HFF-Myc (cell line): ENCODE measurements at places on chromosomes 13 and 19.
A peak's percentile ranks its signal among the peaks of the same experiment; 100 is the strongest.

GRCh38 chr13:27182844-27183497 is 11.4 kb upstream of the USP12 start:
- DNase-seq = no peak

- no peak for DNase-seq
These were observed 726.4 kb upstream of the GPC6 start for GRCh38 chr13:92500192-92500591.

- DNase-seq = no peak
These were observed 87.9 kb upstream of the WASF3 start for GRCh38 chr13:26469602-26470001.

DNA sequence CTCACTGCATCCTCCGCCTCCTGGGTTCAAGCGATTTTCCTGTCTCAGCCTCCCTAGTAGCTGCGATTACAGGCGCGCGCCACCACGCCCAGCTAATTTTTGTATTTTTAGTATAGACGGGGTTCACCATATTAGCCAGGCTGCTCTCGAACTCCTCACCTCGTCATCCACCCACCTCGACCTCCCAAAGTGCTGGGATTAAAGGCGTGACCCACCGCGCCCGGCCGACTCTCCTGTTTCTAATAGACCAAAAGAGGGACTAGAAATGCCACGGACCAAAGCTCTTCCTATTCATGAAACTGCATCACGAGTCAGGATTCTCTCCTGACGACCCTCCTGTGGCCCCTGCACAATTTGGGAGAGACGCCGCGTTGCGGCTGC is 563 bp downstream of the ZNF43 start:
- DNase-seq = no peak

- peak; percentile 81 for DNase-seq
These were observed 64.9 kb downstream of the GADD45B start for GRCh38 chr19:2540646-2541454.

- peak; percentile 16 for DNase-seq
These were observed 358.1 kb downstream of the MYO16 start for GRCh38 chr13:108987517-108987916.

- DNase-seq = no peak
These were observed 322.4 kb downstream of the OLFM4 start for GRCh38 chr13:53351021-53351420.

GRCh38 chr13:49869519-49869918 is 66.6 kb downstream of the SPRYD7 start:
- DNase-seq = peak; percentile 9

GRCh38 chr19:30029721-30030510 is 87.9 kb downstream of the URI1 start:
- peak; percentile 43 for DNase-seq

- no peak for DNase-seq
These were observed 245.2 kb downstream of the RGCC start for GRCh38 chr13:41702540-41702939.

DNA sequence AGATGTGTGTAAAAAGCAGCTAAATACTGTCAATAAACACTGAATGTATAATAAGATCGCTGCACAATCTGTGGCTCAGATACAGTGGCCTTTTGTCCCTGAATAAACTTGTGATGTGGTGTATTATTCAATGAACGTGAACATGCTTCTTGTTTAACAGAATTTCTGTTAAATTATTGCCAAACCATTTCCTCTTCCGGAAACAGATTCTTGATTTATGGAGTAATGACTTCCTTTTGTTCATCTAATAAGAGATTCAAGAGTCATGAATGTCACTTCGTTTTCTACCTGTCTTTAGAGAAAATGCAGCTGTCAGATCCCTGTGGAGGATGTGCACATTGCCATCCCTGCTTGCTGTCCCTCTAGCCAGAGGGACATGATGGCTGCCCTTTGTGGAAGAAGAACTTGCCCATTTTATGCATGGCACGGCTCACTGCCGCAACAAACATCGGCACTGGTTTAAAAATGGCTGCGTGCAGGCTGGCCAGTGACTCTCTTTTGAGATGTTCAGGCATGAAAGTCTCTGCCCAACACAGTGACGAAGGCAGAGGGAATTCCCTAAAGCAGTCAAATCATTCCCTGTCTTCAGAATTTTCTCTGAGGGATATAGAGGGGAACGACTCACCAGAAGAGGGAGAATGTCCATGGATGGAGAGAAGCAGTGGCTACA is 3.1 kb upstream of the TNFSF13B start:
- no peak for DNase-seq

DNA sequence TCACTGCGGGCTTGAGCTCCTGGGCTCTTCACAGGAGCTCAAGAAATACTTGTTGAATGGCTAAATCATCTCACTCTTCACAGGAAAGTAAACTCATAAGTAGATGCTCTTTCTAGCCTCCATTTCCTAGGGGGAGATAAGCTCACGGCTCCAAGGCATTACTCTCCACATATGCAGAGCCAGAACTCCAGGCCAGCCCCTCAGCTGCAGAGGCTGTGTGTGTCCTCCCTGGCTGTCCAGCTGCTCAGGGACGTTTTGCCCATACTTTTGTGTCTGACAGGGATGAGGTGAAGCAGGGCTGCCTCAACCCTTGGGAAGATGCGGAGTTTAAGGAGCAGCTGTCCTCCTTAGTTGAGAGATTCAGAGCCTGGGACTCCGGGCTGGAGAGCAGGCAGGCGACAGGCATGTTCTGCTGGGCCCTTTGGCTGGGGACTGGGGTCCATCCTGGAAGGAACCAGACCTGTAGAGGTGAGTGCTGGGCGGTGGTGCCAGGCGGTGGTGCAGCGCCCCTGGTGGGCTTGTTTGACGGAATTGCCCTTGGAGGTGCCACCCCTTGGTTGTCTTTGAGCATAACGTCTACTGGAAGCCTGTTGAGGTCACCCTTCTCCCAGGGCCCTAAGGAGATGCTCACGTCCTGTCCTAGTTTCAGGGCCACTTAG is 20.5 kb upstream of the SLC15A1 start:
- DNase-seq = no peak

DNA sequence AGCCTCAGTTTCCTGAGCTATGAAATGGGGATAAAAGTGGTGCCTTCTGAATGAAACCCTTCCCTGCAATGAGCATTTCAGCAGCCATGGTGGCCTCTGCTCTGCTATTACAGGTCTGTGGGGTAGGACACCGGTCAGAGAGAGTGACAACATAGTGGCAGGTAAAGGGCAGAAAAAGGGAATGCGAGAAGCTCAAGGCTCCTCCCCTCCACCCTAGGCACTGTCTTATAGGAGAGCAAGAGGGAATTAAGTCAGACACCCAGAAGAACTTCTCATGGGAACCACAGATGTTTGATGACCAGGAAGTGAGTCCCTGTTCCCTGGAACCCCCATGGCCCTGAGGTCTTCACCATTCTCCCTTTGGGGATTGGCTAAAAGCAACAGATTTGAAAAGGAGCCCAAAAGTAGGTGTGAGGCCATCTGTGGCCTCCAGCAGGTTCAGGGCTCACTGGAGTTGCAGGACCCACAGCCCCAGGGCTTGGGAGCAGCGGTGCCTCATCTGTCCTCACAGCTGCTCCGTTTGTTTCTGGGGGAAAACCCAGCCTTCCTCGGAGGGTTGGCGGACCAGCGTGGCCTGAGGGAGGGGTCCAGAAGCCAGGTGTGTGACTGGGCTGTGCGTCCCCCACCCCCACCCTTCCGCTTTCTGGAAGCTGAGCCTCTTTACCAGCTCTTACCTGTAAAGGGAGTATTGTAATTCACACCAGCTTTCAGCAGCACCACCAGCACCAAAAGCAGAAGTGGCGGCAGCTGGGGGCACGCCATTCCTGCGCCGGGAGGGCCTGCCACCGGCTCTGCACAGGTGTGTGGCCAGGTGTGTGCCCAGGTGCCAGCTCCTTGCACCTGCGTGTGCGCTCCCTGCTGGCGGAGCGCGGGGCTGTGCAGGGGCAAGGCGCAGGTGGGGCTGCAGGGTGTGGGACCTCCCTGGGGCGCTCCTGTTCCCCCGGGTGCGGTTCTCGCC is 19.4 kb downstream of the IQCN start:
- DNase-seq = no peak

- DNase-seq = no peak
These were observed 3.6 kb downstream of the MAU2 start for GRCh38 chr19:19324059-19324770.

GRCh38 chr13:41495044-41495443 is 37.7 kb downstream of the RGCC start:
- no peak for DNase-seq

DNA sequence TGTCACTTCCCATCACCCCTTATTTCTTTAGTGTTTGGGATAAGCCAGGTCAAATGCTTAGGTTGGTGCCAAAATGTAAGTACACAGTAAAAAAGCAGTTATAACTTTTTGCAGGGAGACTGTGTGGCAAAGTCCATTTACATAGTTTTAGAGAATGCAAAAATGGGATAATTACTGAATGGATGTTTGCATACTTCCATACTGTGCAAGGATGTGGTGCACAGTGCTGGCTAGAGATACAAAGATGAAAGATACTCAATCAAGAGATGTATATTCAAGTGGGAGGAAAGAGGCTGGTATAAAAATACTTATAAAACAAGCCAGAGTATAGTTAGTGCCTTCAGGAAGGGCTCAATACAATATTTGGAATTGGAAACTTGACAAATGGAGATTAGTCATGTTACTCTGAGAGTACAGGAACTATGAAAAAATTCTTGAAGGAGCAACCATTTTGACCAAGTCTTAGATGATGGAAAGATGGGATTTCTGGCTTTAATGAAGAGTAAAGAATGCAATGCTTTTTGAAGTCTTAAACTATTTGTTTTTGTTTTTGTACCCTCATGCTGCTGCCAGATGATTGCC is 8.0 kb downstream of the PDS5B start:
- no peak for DNase-seq

DNA sequence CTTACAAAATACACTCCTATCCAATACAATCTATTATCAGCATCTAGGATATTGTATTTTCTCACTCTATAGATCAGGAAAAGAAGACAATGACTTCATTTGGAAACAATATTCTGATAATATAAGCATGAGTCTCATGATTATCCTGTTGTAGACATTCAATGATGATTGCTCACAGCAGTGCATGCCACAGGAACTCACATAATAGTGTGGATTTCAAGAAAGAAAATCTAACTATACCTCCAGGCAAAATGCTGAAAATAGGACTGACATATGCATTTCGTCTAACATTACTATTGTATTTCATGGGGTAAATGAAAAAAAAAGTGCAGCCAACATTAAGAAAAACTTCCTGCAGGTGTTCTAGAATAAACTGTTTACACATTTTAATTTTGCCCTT is 122.6 kb downstream of the POSTN start:
- DNase-seq = no peak

DNA sequence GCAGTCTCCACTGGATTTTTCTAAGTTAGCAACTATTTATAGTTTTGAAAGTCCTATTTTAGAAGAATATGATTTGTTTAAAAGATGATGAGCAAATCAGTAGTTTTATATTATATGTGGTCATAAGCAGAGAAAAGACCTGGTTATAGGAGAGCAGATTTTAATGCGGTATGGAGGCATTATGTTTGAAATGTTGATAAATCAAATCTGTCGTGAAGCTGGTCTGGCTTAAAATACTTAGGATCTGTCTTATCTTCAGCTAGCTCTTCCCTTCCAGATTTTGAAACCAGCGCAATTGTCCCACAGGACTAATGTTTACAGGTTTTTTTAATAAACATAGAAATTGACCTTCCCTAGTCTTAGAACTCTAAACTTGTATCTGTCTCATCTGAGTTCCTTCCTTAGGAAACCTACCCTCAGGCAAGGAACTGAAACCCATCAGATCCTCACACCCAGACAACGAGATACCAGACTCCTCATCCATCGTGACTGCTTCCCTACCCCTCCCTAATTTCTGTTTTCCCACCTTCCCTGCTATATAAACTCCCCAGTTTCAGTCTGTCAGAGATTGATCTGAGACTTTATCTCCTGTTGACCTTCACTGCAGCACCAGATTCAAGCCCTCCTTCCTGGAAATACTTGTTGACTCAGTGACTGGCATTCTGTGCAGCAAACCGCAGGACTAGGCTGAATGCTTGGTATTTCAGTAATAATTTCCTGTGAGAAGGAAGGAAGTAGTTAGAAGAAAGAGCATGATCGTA is 37.8 kb upstream of the CXCL17 start:
- no peak for DNase-seq

DNA sequence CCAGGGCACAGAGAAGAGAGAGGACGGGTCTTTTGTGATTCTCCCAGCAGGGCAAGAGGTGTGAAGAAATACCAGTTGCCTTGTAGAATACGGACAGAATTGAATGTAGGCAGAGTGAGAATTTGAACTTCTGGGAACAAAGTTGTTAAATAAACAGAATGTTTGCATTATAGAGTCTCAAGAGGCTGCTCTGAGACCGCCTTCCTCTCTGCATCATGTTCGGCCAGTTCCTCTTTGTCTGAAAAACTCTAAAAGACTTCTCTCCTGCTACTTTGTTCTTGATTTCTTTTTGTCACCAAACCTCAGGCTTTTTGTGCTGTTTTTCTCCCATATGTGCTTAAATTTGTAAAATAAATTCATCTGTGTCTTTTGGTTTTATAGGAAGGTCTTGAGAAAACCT is 256.4 kb downstream of the DLEU7 start:
- no peak for DNase-seq

GRCh38 chr13:81738364-81738763 is 1397.4 kb upstream of the SPRY2 start:
- DNase-seq = no peak

DNA sequence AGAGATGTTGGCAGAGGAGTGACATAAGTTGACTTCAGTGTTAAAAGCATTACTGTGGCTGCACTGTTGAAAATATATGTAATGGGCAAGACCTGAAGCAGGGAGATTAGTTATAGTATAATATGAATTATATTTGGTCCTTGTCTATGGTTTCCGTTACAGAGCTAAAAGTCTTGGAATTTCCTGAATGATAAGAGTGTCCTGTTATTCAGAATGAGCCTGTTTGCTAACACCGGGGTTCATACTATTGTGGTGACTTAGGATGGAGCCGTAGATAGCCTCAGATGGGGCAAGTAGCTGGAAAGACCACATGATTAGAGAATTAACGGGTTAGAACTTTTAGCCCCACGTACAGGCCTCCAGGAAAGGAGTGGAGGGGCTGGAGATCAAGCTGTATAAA is 5.7 kb downstream of the USPL1 start:
- DNase-seq = no peak

GRCh38 chr13:78586706-78587105 is 16.6 kb downstream of the POU4F1 start:
- DNase-seq = no peak

- DNase-seq = no peak
These were observed 313.3 kb downstream of the HS6ST3 start for GRCh38 chr13:96403241-96403640.

DNA sequence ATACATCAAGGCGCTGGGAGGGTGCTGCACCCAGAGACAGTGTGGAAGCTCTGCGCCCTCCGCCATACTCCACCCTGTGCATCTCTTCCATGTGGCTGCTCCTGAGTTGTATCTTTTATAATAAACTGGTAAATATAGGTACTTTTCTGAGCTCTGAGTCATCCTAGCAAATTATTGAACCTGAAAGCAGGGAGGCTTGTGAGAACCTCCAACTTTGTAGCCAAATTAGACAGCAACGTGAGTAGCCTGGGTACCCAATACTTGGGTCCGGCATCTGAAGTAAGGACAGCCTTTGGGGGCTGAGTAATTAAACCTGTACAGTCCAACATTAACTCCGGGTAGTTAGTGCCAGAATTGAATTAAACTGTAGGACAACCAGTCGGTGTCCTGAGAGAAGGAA is 57.4 kb downstream of the RUBCNL start:
- DNase-seq = no peak

GRCh38 chr19:57887195-57887941 is 1.5 kb downstream of the ZNF814 start:
- DNase-seq = no peak
